ENCODE measurements at places on chromosomes 5 and 9.

- no peak for DNase-seq
Observed at GRCh38 chr5:119353686-119354366, 2.0 kb upstream of the TNFAIP8 start.

- no peak for DNase-seq
Observed at GRCh38 chr9:108784998-108785397, 70.8 kb downstream of the ACTL7B start.

DNA sequence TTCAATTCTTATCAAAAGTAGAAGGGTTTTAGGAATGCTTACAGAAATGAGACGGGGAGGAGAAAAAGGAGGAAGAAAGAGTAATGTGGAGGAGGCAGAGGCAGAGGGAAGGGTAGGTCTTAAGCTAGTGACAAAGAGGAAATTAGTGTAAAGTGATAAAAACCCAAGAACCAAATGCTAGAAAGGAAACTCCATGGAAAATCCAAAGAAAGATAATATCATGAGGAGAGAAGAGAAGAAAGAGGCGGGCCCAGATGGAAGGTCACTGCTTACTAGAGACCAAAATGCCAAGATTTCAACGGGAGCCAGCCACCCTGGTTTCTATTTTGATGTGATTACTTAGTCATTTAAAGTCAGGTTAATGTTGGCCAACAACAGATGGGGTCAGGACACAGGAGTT, 68.6 kb upstream of the IL12B start:
- DNase-seq, result no peak

DNA sequence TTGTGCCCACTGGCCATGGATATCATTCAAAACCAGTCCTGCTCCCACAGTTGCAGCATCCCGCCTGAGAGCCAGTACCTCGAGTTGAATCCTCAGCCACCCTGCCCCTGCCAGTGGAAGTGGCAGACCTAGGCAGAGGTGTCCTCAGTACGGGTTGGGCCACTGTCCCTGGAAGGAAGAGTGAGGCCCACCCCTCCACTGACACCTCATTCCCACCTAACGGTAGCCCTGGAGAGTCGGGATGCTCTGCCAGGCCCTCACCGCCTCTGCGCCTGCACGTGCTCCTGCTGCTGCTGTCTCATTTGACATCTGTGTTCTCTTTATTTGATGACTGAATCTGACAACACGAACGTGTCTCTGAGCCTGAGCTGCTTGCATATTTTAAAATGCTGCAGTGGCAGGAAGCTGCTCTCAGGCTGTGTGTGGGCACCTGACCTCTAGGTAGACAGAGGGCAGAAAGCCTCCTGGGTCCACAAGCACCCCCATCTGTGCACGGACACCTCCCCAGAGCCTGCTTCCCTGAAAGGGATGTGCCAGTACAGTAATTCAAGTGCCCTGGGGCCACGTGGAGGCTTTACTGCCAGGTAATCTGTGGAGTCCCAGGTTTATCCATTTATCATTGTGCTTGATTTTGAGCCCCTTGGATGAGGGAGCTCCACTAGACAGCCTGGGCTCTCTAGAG, 194.7 kb downstream of the CACNA1B start:
- DNase-seq, result no peak
